ENCODE measurements at places on chromosomes 12 and 14.

GRCh38 chr12:69534389-69534822 lies 50.9 kb upstream of the CCT2 start:
- DNase-seq, result no peak

DNA sequence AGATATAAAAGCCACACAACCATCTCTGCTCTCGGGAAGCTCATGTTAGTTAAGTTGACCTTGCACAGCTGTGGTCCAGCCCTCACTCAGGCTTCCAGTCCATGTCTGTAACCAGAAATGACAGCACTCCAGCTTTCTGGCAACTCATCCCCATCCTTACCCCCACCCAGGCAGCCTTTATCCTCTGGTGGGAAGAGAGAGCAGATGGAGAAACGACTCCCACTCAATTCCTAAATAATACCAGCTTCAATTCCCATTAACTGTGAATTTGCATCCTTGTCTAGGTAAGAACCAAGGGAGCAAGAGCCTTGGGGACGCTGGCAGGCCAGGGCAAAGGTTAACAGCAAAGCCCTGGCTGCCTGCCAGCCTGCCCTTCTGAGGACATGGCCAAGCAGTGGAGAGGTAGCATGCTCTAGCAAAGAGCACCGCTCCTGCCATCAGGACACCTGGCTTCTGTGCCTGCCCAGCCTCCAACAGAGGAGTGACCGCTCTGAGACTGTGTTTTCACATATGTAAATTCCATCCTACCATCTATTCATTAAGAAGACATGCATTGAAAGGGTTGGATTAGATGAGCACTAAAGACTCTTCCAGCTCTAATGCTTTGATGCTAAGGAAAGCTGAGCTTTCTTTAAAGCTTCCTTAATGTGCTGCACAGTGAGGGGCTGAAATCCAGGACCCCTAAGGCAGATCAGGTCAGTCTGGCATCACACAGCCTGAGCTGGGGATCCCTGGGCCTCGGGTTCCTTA lies 236.1 kb downstream of the GRIN2B start:
- DNase-seq, result no peak

GRCh38 chr12:96195845-96196451 lies 1.8 kb downstream of the ELK3 start:
- peak; percentile 22 for DNase-seq

- no peak for DNase-seq
These were observed 4.9 kb upstream of the CSAD start for GRCh38 chr12:53185582-53186153.

GRCh38 chr12:26748741-26749431 lies 84.1 kb downstream of the ITPR2 start:
- DNase-seq, result no peak

DNA sequence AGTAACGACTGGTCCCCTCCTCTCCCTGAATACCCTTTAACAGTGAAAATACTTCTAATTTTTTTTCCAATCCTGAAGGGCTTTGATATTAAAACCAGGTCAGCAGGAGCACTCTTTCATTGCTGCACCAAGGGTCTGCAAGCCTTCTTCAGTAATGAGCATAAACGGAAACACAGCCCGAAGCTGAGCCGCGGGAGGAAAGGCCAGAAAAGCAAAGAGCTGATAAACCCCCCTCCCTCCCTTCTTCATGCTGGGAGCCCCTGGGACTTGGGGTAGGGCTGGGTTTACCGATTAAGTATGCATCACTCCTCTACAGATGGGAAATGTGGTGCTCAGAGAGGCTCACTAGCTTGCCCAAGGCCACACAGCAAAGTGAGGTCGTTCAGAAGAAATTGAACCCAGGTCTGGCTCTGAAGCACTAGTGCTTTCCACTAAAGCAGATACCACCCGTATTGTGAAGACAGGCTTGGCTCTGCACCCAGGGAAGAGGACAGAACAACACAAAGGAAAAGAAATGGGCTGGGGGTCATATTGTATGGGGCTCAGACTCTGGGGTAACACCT lies 128.8 kb downstream of the GLT1D1 start:
- no peak for DNase-seq

DNA sequence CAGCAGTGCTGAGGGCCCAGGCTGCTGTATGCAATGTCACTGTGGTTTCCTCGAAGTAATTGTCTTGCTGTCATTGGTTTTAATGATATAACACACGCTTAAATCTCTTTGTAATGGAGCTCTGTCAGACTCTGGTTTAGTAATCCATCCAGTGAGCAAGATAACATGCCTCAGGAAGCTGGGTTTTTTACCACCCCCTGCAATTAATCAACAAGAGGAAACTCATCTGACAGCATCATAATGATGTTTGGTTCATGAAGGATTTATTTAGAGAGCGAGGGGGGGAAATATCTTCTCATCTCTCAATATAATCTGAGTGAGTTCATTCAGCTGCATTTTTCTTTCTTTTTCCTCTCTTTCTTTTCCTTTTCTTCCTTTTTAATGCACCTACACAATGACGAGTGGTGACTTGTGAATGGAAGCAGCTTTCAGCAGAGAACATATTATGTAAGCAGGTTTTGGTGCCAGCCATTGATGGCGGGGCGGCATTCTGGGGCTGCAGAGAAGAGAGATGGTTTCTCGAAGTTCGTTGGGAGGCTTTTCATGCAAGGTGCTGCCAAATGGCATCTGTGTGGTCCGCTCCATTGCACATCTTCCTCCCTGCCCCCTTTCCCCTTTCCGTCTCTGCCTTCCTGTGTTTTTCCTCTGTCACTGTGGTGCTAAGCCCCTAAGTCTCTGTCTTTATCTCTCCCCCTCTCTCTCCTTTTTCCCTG lies 6.7 kb downstream of the RPH3A start:
- DNase-seq, result no peak

- DNase-seq, result no peak
These were observed 141.0 kb downstream of the GRIP1 start for GRCh38 chr12:66537876-66538275.
